Fibroblast of villous mesenchyme (primary cell): ENCODE measurements at places on chromosomes 1 and 21. TPM values are rescaled to one million over a fixed set of nuclear protein-coding genes. Genes with fewer than 3 reads are reported as not detected.

LRRC53 gene
- not detected in 2 replicates for total RNA-seq

FMO5 gene
- total RNA-seq, result 0.43 and 1.3 TPM in 2 replicates

HUNK gene
- 1.3 and 1.6 TPM in 2 replicates for total RNA-seq

OXCT2 gene
- 1.7 and 5.2 TPM in 2 replicates for total RNA-seq

NIT1 gene
- 23.2 and 26.8 TPM in 2 replicates for total RNA-seq

DYNLT4 gene
- total RNA-seq, result under 0.01 TPM in 1 of 2 replicates, not detected in the other

DNA sequence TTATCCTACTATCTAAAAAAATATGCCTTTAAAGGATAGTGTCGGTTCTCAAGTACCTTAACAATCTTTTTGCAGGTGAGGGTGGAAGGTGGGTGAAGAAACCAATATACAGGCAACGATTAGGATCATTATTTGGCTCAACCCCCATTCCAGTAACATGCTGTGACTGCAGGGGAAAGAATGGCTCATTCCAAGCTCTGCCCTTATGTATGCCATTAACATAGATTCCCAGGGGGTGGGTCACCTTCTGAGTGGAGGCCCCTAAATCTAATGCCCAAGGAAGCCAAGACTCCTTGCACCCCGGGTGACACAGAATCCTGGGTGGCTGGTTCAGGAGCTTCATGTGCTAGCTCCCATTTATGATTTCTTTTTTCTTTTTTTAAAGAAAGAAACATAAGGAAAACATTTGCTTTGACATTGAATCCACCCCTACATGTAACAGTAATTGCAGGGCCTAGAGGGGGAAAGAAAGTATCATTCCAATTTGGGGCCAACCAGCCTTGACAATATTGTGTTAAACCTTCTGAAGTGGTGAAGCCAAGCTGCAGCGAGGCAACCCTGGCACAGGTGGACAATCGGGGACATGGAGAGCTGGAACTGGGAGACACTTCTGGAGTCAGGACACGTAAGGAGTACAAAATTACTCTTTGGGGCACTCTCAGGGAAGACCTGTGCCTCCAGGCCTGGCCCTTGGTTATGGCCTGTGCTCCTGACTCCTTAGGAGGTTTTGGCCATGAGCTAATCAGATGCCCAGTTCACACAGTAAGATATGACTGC is 200.3 kb downstream of the PBX1 start:
- no peak for DNase-seq

GRCh38 chr1:60394436-60394835 is 320.9 kb upstream of the C1orf87 start:
- peak; percentile 13 for DNase-seq

DNA sequence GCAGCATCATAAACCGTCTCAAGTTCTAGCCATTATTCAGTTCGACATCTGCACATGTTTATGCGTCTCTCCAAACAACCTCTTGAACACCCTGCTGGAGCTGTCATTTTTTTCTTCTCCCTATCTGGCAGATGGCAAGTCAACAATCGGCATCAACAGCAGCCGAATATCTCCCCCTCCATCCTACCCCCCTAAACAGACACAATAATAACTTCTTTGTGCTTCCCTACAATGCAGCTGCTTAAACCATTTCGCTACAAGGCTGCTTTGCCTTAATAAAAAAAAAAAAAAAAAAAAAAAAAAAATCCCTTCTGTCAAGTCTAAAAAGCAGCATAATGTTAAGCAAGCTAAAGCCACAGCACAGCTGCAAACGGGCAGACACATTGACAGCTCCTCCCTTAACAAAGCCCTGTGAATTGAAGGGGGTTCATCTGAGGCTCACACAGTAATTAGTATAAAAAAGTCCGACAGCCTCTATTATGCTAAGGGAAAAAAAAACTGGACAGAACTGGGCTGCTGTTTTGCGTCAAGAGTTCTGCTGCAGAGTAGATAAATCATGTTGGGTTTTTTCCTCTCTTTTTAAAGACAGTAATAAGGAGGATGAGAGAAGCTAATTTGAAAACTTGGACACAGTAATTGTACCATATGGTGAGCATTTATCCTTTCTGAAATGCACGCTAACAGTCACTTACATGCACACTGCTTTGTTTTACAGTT is 136.4 kb downstream of the AKT3 start:
- DNase-seq, result peak; percentile 77

DNA sequence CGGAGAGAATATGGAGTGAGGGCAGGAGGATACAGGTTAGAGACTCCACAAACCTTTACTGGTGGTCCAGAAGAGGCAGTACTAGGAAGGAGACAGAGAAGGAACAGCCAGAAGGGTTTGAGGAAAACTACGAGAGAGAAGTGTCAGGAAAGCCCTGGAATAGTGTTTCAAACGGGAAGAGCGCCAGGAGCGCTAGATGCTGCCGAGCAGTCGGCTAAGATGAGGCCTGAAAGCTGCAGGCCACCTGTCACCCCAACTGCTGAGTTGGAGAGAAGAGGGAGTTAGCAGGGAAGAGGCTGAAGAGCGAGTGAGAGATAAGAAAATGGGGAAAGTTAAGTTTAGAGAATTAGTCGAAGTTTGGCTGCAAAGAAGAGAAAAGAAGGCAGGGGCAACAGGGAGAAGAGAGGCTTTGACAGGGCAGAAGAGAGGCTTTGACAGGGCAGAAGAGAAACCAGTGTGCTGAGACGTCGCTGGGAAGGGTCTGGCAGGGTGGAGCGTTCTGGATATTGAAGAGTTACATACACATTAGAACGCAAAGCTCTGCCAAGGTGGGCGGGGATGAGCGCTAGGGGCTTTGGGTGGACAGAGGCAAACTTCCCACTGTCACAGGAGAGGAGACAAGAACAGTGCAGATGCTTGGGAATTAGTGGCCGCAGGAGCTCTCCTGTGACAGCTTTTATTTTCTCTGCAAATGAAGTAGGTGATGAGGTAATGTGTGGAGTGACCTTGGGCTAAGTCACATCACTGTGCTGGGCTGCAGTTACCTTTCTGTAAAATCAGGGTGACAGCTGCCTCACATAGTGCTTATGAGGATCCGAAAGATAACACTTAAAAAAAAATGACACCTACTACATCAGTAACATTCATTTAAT is 31.2 kb downstream of the PCSK9 start:
- no peak for DNase-seq

DNA sequence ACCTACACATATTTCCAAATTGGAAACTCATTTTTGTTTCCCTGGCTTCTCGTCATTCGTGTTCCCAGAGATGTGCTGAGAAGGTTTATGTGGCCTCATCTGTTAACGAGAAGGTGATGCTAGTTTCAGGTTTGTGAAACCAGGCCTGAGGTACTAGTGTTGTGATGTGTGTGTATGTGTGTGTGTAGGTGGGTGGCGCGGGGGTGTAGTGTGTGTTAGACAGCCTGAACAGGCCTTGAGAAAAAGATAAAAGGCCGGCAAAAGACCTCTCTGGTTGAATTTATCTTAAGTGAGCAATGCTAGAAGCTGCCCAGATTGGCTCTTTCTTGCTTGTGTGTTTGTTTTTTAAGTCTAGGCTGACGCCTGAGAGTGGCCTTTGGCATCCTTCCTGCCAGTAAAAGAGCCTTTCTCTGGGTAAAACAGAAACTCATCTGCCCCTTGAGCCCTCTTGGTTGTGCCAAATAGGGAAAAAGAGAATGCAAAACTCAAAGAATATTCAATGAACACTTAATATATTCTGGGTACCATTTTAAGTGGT is 65.8 kb upstream of the HSD17B7 start:
- no peak for DNase-seq

DNA sequence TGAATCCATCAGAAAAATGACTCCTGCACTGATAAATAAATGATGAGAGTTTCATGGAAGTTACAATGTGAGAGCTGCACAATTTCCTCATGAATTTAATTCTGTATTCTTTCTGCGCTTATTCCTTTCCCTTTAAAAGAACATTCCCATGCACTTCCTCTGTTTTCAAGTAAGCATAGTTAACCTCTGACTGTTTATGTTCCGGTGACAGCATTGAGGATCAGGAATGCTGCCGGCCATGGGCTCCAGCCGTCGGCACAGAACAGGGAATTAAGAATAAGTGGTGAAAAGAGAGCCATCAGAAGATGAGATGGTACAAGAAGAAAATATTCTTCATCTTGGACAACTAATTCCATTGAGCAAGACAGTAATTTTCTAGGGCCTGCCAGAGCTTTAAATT is 65.3 kb downstream of the SUSD4 start:
- peak; percentile 28 for DNase-seq

GRCh38 chr1:179178950-179179349 is 50.5 kb downstream of the ABL2 start:
- peak; percentile 57 for DNase-seq

- no peak for DNase-seq
Observed at GRCh38 chr1:200400556-200400955, 9.3 kb downstream of the ZNF281 start.

- no peak for DNase-seq
Observed at GRCh38 chr1:66055092-66055491, 262.4 kb downstream of the PDE4B start.

GRCh38 chr1:225999912-226000337 is 782 bp upstream of the SDE2 start:
- peak; percentile 81 for DNase-seq

- no peak for DNase-seq
Observed at GRCh38 chr21:42578761-42579415, 65.2 kb downstream of the SLC37A1 start.

DNA sequence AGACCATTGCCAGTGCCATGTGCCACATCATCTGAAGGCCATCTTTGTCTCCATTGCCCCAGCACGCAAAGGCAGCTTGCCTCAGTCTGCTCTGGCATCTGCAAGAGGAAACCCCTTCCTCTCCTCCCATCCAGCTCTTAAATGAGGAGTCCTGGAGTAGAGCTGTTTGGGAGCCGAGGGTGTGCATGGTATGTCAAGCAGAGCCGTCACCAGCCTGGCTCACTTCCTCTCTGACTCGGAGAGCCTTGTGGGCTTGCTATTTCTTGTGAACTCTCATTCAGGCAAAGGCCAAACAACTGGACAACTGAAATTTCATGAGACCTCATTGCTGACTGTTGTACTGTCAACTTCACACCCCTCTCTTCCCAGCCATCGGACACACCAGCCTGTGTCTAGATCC is 143.9 kb downstream of the SIPA1L2 start:
- DNase-seq, result no peak

DNA sequence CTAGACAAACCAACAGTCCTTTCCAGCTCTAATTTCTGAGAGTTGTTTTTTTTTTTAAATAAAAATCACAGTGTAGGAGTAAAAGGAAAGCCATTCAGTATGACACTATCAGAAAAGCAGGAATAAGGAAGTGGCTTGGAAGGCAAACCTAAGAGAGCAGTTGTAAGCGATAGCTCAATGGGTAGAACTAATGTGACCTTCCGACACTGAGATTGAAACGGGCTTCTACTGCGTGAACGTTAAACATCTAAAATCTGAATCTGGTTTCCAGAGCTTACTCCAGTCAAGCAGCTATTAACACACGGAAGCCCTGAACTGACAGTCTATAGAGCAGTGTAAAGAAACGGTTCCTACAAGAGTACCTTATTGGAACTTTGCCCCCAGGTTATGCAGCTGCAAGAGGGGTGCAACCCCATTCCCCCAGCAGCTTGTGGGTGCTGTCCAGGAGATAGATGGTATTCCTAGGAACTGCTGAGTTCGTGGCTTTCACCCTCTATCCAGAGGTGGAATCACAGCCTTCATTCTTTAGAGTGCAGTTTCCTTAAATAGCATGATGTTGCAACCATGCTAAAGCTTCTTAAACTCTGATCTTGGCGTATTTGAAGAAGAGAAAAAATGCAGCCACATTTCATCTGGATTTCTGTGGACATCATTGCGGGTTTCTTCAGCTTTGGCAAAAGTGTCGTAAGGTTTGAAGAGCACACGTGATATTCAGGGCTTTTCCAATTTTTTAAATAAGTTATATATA is 3.3 kb upstream of the IRF2BP2 start:
- DNase-seq, result peak; percentile 97
